ENCODE measurements at places on chromosomes 2 and 18.

GRCh38 chr18:75527848-75528685 is 100.6 kb upstream of the SMIM21 start:
- DNase-seq, result no peak

GRCh38 chr18:75538727-75539126 is 111.2 kb upstream of the SMIM21 start:
- DNase-seq, result no peak

- peak; percentile 66 for DNase-seq
These were observed 35.4 kb downstream of the FASTKD2 start for GRCh38 chr2:206800506-206801417.

- no peak for DNase-seq
These were observed 112.0 kb upstream of the TEKT4 start for GRCh38 chr2:94759211-94759610.

DNA sequence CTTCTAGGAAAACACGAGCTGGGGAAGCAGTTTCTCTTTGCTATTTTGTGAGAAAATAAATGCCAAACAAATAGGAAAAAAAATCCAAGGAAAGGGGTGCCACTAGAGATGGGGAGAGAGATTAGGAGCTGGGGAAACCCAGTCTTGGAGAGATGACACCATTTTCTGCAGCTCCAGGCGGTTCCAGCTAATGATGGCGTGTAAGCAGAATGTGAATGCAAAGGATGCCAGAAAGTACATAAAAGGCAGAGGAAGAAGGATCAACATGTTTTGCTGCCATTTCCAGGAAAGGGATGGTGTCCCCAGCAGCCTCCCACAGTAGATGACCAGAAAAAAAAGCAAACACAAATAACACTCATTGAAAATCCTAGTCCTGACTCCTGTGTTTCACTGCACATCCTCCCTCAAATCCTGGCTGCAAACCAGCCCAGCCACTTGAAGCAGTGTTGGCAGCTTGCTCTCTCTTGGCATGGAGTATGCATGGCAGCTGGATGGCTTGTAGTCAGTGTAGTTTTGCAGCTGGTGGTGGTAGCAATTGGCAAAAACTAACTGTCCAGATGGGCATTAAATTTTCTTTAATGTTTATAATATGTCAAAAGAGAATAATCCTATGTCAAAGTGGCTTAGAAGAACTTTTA is 93.6 kb downstream of the FTCDNL1 start:
- no peak for DNase-seq

DNA sequence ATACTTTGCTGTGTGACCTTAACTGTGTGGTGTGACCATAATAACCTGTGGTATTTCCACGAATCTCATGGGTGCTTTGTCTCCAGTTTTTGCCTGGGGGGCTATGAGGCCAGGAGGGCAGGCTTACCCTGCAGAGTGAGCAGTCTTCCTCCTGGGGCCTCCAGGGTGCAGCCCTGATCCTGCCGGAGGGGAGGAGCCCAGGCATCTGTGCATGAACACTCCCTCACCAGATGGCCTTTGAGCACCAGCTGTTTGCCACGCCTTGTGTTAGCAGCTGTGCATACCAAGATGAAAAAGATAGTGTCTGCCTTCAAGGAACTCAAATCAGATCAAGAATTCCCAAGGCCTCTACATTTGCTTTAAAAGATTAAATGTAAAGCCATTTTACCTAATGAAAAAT is 75.0 kb upstream of the RBM44 start:
- DNase-seq, result no peak

DNA sequence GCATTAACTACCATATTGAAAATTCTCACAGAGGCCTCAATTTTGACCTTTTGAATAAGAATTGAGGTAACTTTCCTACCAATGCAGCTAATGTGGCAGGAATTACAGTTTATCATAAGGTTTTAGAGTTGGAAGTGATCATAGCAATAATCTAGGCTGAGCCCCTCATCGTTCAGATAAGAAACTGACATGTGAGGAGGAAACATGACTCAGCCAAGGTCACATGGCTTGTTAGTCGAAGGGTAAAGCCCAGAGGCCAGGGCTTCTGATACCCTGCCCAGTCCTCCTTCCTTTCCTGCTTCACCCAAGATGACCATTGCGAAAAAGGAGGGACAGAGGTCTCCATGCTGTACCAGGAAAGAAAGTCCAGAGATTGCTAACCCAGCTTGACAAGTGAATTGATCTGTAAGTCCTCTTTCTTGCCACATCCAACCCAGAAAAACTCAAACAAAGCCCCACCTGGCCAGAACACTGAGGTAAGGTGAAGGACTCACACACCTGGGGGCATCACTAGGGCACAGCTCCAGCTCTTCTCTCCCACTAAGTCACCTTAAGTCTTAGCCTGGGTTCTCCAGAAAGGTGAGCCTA is 174.8 kb downstream of the EN1 start:
- peak; percentile 16 for DNase-seq

GRCh38 chr18:60060026-60060425 is 160.2 kb downstream of the PMAIP1 start:
- DNase-seq, result no peak

GRCh38 chr2:45435316-45435715 is 175.8 kb downstream of the SRBD1 start:
- DNase-seq, result no peak

- DNase-seq, result no peak
These were observed 11.6 kb downstream of the MAP3K20 start for GRCh38 chr2:173087214-173087581.

- no peak for DNase-seq
These were observed 309.8 kb upstream of the SETBP1 start for GRCh38 chr18:44370861-44371260.

DNA sequence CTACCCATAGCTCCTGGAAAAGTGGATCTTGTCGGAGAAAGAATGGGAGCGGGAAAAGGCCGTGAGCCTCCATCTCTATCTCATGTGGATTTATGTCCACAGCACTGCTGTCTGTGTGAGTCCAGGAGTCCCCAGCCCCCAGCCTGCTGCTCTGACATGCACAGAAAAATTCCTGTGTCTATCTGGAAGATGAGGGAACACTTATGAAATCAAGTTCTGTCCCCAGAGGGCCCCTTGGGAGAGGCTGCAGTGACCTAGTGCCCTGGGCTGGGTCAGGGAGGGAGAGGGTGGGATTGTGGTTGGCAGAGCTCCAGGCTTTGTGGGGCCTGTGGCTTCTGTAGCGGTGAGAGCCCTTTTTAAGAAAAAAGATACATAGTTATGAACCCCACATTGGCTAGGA is 37.6 kb downstream of the HJURP start:
- DNase-seq, result no peak

DNA sequence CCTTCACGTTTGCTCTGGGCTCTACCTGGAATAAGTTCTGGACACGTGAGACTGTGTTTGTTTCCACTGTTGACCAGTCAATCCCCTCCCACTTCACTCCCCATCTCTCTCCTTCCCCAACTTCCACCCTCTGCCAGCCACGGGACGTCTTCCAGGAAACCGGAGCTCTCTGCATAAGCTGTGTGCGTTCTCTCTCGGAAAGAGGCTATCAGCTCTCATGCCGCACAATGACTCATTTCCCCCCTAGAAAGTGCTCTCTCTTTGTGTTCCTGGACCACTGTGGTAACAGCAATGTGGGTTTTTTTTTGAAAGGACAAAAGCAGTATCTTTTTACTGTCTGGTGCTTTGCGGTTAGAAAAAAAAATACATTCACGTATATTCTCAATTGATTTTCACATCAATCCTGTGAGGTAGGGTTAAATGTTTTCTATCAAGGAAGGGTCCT is 10.2 kb downstream of the PROKR1 start:
- peak; percentile 82 for DNase-seq

DNA sequence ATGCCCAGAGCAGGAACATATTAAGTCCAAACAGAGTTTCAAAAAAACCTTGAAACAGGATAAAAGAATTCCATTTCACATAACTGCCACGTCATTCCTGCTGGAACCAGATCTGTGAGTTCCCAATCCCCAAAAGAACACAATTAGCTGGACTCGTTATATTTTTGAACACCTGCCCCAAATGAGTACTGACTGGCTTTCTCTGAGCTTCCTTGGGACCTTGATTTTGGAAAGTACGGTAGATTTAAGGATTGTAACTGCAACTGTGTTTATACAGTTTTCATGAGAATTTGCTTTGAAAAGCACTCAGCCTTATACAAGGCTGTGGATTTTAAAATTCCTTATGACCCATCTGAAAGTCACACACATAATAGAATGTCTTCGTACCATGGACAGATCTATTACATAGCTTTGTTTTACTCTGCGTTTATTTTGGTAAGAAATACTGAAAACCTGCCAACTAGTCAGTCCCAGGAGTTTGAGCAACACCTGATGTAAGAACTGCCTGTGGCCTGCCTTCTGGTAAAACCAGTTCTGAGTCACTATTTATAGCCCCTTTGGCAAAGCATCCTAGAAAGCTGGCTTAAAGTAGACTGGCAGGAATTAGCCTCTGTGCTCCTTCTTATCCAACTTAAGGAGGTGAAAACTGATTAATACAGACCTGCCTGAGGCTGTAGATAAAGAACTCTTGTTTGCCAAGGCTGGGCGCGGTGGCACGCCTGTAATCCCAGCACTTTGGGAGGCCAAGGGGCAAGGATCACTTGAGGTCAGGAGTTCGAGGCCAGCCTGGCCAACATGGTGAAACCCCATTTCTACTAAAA is 48.1 kb downstream of the MERTK start:
- DNase-seq, result no peak

GRCh38 chr2:219249203-219249980 is 3.7 kb upstream of the TUBA4B start:
- DNase-seq, result peak; percentile 64

GRCh38 chr18:11500153-11501122 is 109.0 kb upstream of the SLC35G4 start:
- peak; percentile 89 for DNase-seq

- DNase-seq, result no peak
These were observed 26.2 kb upstream of the CDKL4 start for GRCh38 chr2:39269941-39270340.

GRCh38 chr2:138676619-138677021 is 103.6 kb downstream of the NXPH2 start:
- no peak for DNase-seq

DNA sequence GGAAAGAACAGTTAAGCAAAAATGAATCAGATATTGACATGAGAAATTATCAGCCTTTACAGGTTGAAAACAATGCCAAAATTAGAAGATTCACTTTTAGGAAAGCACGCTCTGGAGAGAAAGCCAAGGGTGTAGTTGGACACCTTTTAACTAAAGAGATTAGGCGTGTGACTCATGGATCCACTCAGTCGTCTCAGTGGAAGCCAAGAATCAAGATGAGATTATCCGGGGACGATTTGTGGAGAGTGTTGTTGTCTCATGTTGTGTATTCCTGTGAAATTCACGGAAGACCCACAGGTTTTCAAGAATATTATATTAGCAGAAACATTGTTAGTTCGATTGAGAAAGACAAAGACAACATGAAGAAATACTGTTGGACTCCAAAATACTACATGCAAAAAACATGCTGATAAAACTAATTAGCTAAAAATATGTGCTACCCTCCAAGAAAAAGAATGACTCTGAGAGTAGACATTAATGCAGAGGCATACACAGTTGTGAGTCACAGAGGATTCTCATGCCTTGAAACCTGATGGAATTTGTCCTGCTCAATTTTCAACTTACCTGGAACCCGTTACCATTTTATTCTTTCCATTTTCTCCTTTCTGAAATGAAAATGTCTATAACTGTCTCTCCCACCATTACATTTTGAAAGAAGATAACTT is 192.1 kb upstream of the RND3 start:
- DNase-seq, result no peak

- DNase-seq, result no peak
These were observed 44.4 kb upstream of the TMEM182 start for GRCh38 chr2:102717308-102718018.

DNA sequence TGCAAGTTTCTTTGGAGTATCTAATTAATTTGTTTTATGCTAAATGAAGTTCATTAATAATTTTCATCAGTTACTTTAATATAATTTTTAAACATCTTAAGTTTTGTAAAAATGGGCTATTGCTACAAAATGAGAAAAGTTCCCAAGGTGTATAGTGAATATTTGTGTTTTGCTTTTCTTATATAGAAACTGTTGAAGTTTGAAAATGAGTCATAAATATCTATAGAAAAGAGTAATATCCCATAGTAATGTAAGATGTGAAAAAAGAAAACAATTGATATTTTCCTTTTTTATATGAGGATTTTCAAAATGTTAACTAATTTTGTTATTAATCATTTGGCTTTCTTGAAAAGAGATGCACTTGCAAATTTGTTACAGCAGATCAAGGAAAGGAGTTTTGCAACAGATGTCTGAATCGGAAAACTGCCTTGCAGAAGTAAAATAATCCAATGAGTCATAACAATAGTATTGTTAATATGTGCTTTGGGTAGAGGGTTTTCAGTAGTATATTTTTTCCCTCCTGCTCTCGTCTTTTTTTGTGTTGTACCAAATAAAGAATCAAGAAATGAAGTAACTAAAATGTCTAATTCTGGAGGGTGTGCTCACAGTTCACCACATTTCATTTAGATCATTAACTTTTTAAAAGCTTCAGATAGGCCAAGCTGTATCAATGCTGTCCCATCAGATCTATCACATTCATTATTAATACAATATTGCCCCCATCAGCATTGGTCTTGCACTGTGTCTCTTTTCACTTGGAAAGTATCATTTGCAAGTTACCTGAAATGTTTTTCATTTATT is 15.5 kb downstream of the DUSP19 start:
- no peak for DNase-seq

DNA sequence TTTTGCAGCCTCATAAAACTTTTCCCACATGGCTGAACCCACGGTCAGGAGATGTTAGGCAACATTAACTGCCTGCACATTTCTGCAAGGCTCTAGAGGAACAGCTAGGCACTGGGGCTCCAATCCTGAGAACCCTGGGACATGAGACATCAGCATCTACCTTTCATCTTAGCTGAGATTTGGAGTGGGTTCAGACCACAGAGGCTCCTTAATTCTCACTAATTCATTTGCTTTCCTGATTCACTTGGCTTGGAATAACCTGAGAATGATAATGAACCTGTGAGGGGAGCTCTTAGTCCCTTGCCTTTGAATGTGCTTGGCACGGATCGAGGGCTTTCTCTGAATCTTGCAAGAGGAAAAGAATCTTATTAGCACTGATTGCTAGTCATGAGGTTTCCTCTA is 266.2 kb downstream of the FIGN start:
- DNase-seq, result no peak

DNA sequence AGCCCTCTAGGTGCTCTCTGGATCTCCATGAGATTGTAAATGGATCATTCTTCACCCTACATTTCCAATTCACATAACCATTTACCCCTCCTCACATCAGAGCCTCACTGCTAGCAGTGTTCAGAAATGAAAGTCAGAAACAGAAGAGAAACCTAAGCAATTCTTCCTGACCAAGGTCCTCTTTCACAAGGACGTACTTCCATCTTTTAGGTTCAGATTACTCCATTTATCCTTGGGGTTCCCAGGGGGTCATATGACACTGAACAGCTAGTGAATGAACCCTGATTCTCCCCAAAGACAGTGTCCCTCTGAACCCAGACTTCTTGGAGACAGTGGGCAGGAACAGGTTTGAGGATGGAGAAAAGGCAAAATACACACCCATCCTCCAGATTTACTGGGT is 12.9 kb upstream of the MARCO start:
- no peak for DNase-seq

DNA sequence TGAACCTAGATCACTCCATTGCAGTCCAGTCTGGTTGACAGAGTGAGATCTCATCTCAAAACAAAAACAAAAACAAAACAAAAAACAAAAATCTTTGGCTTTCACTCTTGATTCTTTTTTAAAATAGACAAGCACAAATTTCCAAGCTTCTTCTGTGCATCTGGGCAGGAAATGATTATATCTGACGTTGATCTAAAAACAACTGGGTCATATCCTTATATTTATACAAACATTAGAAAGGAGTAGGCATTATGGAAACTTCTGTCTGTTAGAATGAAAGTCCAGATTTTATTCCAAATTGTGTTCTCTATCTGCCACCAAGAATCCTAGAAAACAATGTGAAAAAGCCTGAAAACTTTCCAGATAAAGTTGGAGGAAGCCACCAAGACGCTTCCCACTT is 26.2 kb upstream of the PMAIP1 start:
- DNase-seq, result no peak

Data from COLO829 (cell line).